Dermis blood vessel endothelial cell (primary cell): ENCODE measurements at places on chromosomes 6 and 20. TPM values are rescaled to one million over a fixed set of nuclear protein-coding genes. Genes with fewer than 3 reads are reported as not detected.

Gene BHLHE23
- not detected in 2 replicates for total RNA-seq

Gene IPCEF1
- total RNA-seq = 2.2 and 2.3 TPM in 2 replicates

Gene FAM120B
- total RNA-seq = 12.8 and 18.1 TPM in 2 replicates

Gene SNRPB2
- total RNA-seq = 51.2 and 55.8 TPM in 2 replicates

Gene EBF4
- total RNA-seq = 1.0 and 2.4 TPM in 2 replicates
